ENCODE measurements at places on chromosomes 11 and 22.
A peak's percentile ranks its signal among the peaks of the same experiment; 100 is the strongest.

DNA sequence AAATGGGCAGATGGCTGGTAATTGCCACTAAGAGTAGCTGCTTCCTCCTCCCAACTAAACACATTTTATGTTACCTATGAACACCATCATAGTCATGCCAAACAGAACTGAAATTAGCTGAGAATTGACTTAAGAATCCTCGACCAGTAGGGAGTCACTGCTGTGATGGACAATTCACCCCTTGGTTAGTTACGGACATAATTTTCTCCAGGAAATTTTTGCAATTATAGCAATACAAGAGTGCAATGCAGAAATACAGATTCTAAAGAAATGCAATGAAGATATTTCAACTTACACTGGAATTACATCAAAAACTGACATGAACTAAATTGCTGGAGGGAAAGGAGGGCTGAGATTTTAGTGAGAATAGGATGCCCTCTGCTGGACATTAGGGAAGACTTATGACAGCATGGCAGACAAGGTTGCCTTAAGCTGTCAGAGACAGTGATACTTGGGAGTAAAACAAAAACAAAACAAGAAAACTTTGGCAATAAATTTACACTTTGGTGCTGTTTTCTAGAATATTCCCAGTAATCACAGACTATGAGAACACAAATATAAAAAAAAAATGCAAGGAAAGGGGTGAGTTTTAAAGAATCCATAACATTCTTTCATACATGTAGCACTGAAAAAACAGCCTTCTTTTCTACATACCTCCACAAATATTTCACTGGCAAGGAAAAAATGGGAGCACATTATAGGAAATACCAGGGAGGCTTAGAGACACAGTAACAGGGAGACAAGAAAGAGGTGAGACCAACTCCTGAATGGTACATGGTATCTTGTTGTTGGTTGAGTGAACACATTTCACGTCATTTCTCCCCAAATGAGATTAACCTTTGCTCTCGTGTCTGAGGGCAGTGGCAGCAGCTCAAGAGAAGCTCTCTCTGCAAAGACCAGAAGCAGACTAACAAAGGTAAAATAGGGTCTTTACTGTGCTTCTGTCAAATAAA, 11.2 kb upstream of the PPP2R1B start:
- DNase-seq = peak; percentile 54

DNA sequence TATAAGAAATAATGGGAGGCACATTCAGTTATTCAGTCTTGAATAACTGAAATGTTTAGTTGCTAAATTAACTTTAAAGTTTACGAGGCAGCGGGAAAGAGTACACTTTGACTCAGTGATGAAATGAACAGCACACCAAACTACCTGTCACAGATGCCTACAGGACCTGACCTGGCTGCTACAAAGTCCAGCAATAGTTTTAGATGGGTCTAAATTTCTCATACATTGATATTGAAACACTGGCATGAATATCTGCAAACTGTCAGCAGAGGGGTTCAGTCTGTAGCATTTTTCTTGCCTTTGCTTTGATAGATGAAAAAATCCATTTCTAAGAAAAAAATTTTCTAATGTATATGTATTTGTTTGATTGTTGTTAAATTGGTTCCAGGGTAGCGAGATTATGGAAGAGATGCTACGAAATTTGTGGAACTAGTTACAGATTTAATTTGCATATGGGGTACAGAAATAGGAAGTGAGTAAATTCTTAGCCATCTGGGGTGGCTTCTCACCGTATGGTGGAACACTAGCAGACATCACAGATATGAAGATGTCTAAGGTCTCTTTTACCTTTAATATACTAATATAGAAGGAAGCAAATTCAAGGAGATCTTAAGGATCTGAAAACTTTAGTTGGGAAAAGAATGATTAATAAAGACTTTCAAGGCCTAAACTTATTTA, 20.8 kb upstream of the GAB2 start:
- DNase-seq = no peak

GRCh38 chr22:34879001-34879400, 187.0 kb upstream of the ISX start:
- no peak for DNase-seq

DNA sequence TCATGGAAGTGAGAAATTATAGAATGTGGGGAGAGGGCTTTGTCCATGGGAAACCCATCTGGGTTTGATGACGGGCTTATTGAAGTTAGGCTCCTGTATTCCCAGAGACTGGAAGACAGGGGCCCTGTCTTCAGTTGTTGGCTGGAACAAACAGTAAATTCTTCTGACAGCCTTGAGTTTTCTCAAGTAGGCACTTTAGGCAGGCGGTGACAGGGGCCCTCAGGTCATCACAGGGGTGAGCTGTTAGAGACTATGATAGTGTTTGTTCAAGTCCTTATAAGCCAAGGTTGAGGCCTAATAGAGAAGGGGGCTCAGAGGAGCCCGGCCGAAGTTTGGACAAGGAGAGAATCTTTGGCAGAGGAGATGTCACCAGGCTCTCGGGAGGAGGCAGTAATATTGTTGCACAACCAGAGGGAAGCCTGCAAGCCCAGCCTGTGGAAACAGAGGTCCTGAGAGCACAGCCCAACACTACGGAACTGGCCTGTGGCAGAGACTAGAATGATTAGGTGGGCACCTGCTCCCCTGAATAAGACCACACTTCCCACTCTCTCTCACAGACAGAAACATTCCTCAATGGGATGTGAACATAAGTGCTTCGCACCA, 20.2 kb upstream of the IL17RA start:
- DNase-seq = no peak

- no peak for DNase-seq
Measured at GRCh38 chr22:19848298-19849224, 6.1 kb downstream of the GNB1L start.

Measured in COR-L47 (cell line).